ENCODE measurements at places on chromosomes 12 and 14. TPM values are rescaled to one million over a fixed set of nuclear protein-coding genes. Genes with fewer than 3 reads are reported as not detected.

DNA sequence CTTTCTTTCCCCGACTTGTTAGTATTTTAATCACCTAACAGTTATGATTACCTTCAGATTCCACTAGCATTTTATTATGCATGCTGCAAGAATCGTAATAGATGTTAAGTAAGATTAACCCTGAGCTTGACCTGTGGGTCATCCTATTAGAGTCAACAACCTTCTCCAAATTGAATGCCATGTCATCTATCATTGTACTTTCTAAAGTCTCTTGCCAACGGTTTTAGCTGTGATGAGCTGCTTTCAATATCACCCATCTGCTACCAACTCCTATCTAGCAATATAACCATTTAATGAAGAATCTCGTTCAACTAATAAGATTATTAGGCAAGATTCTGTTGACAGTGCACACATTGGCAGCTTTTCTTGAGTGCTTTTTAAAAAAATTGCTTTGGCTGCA, 33.7 kb downstream of the DACT1 start:
- no peak overlapping the region for H3K4me3 ChIP-seq
- no peaks in the 10 kb centered on the region for H3K36me3 ChIP-seq
- H3K27ac ChIP-seq: no peak overlapping the region
- H3K4me1 ChIP-seq: no peaks in the 10 kb centered on the region

DNA sequence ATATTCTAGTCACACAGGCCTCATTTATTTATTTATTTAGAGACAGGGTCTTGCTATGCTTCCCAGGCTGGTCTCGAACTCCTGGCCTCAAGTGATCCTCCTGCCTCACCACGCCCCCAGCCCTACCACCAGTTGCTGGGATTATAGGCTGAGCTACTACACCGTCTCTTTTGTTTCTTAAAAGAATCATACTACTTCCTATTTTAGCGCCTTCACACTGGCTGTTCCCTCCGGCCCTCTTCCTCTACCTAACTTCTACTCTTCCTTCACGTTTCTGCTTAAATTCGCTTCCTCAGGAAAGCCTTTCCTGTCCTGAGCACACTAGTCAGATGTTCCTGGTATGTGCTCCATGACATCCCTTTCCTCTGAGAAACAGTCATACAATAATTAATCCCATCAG, 6.4 kb upstream of the MRPL42 start:
- H3K4me1 ChIP-seq: no peaks in the 10 kb centered on the region
- no peak for DNase-seq
- H3K36me3 ChIP-seq: no peaks in the 10 kb centered on the region
- H3K27me3 ChIP-seq: no peaks in the 10 kb centered on the region

The C12orf50 gene
- total RNA-seq: not detected

DNA sequence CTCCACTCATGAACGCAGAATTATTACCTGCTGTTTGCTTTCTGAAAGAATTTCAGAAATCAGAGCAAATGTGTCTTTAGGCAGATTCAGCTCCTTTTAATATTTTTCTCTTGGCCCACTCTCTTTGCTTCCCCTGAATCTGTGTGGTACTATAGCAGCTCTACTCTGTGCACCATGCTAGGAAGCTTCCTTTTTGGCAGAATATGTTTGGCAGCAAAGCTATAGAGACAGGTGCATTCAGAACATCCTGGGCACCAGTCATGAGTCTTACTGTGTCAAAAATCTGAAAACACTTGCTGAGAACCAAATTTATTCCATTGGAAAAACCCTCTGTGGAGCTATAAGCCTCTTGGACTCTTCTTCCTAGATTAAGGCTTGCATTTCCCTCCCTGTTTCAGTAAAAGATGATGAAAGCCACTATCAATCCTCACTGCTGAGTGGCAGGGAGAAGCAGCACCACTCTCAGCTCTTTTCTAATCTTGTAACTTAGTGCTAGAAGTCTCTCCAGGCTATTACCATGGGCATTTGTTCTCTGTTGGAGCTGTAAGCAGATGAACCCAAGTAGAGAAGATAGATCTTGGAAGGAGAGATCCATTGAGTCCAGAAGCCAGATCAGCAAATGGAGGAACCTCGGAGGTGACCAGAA, 18.2 kb downstream of the CIPC start:
- peaks cover 11% of the 10 kb centered on the region for H3K4me1 ChIP-seq
- H3K36me3 ChIP-seq: no peaks in the 10 kb centered on the region

- no peak overlapping the region for H3K27ac ChIP-seq
- DNase-seq: no peak
- no peaks in the 10 kb centered on the region for H3K27me3 ChIP-seq
- no peaks in the 10 kb centered on the region for H3K36me3 ChIP-seq
Observed at GRCh38 chr14:90111895-90112534, 50.2 kb downstream of the KCNK13 start.

- H3K4me1 ChIP-seq: no peaks in the 10 kb centered on the region
- H3K27ac ChIP-seq: no peak overlapping the region
- no peaks in the 10 kb centered on the region for H3K27me3 ChIP-seq
Observed at GRCh38 chr12:90428465-90428864, 526.5 kb downstream of the CCER1 start.

GRCh38 chr12:130765186-130765659, 49.1 kb upstream of the RIMBP2 start:
- no peak for DNase-seq
- H3K27ac ChIP-seq: no peak overlapping the region
- H3K36me3 ChIP-seq: no peaks in the 10 kb centered on the region
- H3K27me3 ChIP-seq: peaks cover 36% of the 10 kb centered on the region
- no peaks in the 10 kb centered on the region for H3K4me1 ChIP-seq

The OR4K15 gene
- total RNA-seq: not detected

DNA sequence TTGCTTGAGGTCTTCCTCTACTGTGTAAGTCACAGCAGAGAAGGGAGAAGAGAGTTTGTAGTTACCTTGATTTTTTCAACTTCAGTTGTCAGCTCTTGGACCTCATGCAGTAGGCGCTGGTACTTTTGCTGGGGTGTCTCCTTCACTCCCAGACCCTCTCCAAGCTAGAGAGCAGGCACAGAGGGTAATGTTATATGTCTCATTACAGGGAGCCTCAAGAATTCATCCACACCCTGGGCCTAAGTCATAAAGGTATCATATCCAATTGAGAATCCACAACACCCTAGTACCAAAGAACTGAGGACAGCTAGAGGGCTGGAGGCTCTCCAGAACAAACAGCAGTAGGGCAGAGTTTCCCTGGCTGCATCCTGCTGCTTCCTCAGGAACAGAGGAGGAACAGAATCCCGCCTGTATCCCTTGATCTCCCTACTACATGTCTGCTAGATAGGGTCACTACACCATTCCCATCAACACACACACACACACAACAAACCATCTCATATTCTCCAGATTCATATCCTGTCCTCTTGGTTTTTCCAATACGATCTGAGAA, 11.9 kb downstream of the DCTN2 start:
- H3K36me3 ChIP-seq: peaks cover 4% of the 10 kb centered on the region
- no peak for DNase-seq
- H3K4me3 ChIP-seq: no peak overlapping the region
- no peak overlapping the region for H3K27ac ChIP-seq
- no peaks in the 10 kb centered on the region for H3K27me3 ChIP-seq

DNA sequence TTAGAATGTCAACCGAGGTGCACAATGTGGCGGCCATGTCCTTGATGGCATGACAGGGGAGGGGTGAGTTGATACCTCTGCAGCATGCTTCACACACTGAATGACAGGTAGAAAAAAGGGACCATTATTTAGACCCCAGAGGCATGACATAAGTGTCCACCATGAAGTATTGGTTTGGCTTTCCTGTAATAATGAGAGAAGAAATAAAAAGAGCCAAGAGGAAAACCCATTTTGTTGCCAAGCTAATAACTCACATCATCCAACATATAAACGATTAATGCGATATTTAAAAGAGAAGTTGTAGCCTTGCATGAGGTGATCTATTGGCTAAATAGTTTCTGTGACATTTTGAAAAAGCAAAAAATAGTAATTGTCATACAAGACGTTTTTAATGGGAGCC, 343.4 kb downstream of the LRIG3 start:
- DNase-seq: no peak
- no peaks in the 10 kb centered on the region for H3K36me3 ChIP-seq
- no peak overlapping the region for H3K4me3 ChIP-seq

The BBOF1 gene
- 18.7 TPM for total RNA-seq

DNA sequence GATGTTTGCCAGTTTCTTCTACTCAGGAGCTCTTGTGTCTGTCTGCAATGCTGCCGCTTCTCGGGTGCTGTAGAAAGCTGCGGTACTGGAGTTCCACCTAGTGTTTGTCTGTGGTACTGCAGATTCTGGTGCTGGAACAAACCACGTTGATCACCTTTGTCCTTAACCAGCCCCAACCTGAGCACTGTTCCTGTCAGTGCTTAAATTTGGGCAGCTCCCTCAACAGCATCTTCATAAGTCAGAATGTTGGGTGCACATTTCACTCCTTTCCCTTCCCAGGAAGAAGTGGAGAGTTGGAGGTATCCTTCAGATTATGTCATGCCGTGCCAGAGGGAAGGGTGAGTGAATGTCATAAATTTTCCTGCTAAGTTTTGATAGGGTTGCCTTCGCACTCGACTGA, 48.7 kb upstream of the LALBA start:
- H3K27ac ChIP-seq: no peak overlapping the region
- H3K4me1 ChIP-seq: no peaks in the 10 kb centered on the region
- H3K4me3 ChIP-seq: no peak overlapping the region
- peak; percentile 72 for DNase-seq
- H3K27me3 ChIP-seq: no peaks in the 10 kb centered on the region

GRCh38 chr12:51852404-51853137, 4.1 kb upstream of the FIGNL2 start:
- H3K27ac ChIP-seq: no peak overlapping the region
- no peak for DNase-seq
- H3K4me1 ChIP-seq: no peaks in the 10 kb centered on the region

GRCh38 chr12:44459569-44459968, 416.5 kb downstream of the NELL2 start:
- H3K4me3 ChIP-seq: no peak overlapping the region
- H3K4me1 ChIP-seq: no peaks in the 10 kb centered on the region
- no peaks in the 10 kb centered on the region for H3K36me3 ChIP-seq
- DNase-seq: no peak

The NPAS3 gene
- 2.0 TPM for total RNA-seq

The KRT6C gene
- not detected for total RNA-seq

The CPM gene
- total RNA-seq: 63.4 TPM

- DNase-seq: no peak
- H3K4me1 ChIP-seq: peaks cover 18% of the 10 kb centered on the region
- H3K27ac ChIP-seq: peak overlapping the region; percentile 68
- no peaks in the 10 kb centered on the region for H3K27me3 ChIP-seq
- peak overlapping the region; percentile 99 for H3K4me3 ChIP-seq
Observed at GRCh38 chr12:123532019-123532418, 1.5 kb downstream of the RILPL1 start.

The TRPV4 gene
- total RNA-seq: 0.64 TPM

DNA sequence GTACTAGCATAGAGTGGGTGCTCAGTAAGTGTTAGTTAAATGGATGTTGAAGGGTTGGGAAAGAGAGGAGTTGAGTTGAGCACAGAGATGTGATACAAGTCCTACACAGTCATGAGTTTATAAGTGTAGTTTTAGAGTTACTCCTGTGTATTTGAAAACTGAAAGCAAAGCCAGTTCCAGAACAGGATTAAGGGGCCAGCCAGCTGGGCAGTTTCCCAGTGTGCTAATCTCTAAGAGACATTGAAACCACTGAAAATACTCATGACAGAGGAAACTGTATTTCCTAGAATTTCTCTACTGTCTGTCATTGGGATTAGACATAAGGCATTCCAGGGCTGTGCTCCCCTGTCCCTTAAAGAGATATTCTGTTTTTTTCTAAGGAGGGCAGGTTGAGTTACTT, 101.0 kb downstream of the DERA start:
- H3K27ac ChIP-seq: no peak overlapping the region
- DNase-seq: no peak
- no peaks in the 10 kb centered on the region for H3K27me3 ChIP-seq
- H3K4me1 ChIP-seq: no peaks in the 10 kb centered on the region
- H3K36me3 ChIP-seq: no peaks in the 10 kb centered on the region
- H3K4me3 ChIP-seq: no peak overlapping the region

- H3K36me3 ChIP-seq: no peaks in the 10 kb centered on the region
- no peak for DNase-seq
- peak overlapping the region; percentile 58 for H3K4me3 ChIP-seq
- peak overlapping the region; percentile 87 for H3K27ac ChIP-seq
- peaks cover 7% of the 10 kb centered on the region for H3K4me1 ChIP-seq
- no peaks in the 10 kb centered on the region for H3K27me3 ChIP-seq
Observed at GRCh38 chr12:56522411-56523193, 982 bp downstream of the RBMS2 start.

DNA sequence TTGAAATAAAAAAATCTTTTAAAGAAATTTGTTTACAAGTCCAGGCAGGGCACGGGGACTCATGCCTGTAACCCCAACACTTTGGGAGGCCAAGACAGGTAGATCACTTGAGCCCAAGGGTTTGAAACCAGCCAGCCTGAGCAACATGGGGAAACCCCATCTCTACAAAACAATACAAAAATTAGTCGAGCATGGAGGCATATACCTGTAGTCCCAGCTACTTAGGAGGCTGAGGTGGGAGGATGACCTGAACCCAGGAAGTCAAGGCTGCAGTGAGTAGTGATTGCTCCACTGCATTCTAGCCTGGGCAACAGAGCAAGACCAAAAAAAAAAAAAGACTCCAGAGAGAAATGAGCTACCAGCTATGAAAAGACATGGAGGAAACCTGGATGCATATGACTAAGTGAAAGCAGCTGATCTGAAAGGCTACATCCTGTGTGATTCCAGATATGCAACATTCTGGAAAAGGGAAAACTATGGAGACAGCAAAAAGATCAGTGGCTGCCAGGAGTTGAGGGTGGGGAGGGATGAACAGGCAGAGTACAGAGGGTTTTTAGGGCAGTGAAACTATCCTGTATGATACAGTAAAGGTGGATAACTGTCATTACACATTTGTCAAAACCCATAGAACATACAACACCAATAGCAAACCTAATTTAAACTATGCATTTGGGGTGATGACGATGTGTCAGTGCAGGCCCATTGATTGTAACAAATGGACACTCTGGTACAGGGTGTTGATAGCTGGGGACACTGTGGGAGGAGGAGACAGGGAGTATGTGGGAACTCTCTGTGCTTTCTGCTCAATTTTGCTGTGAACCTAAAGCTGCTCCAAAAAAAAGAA, 59.9 kb downstream of the PRKAB1 start:
- no peak for DNase-seq
- no peaks in the 10 kb centered on the region for H3K4me1 ChIP-seq
- no peak overlapping the region for H3K27ac ChIP-seq
- H3K36me3 ChIP-seq: no peaks in the 10 kb centered on the region
- no peaks in the 10 kb centered on the region for H3K27me3 ChIP-seq

DNA sequence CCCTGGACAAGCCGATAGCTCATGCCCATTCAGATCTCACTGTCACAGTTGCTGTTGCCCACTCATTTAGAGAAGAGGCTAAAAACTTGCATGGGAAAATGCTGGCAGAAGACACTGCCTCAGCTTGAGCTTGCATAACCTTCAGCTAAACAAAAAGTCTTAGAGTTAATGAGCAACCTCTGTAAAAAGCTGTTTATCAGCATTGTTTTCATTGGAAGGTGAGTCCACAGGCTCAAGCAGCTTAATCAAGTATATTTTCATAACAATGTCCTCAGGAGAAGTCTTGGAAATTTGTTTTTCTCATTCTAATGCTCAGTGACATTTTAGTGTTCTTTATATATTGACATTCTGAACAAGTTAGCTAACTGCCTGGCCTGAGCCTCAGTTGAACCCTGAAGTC, 872.9 kb downstream of the TMTC2 start:
- no peak overlapping the region for H3K4me3 ChIP-seq
- H3K27ac ChIP-seq: no peak overlapping the region

The SYNDIG1L gene
- 0.64 TPM for total RNA-seq

GRCh38 chr14:22232933-22233332, 356.1 kb downstream of the DAD1 start:
- no peaks in the 10 kb centered on the region for H3K36me3 ChIP-seq
- no peaks in the 10 kb centered on the region for H3K4me1 ChIP-seq
- DNase-seq: no peak
- no peaks in the 10 kb centered on the region for H3K27me3 ChIP-seq
- no peak overlapping the region for H3K27ac ChIP-seq

Measured in breast epithelium (tissue), 4 donors.